ENCODE measurements at places on chromosomes 4 and X.

GRCh38 chrX:151901826-151902225 lies 10.9 kb upstream of the MAGEA4 start:
- DNase-seq = no peak

DNA sequence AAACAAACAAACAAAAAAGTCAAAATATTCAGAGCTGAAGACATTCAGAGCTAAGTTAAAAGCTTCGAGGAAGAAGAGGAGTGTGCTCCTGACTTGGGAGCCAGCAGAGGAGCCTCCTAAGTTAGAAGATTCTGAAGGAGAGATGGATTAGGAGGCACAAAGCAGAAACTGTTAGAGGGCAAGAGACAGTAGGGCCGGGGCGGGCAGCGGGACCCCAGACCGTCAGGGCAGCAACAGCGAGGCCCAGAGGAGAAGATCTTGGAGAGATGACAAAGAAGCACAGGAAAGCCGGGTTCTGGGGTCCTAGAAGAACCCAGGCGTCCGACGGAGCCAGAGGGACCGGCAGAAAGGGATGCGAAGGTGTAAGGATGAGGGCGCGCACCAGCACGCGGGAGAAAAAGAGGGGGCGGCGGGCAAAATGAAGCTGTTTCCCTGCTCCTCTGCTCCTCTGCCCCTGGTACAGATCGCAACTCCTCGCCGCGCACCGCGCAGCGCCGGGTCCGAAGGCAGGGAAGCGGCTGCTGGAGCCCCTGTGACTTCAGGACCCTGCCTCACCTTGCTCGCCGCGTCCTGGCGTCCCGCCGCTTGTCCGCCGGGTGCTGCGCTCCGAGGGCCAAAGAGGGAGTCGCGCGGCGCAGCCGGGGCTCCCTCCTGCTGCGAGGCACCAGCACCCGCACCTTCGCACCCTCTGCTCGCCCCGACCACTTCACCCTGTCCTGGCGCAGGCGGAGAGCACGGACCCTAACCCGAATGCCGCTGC lies 477 bp downstream of the KLHL13 start:
- no peak for DNase-seq

GRCh38 chr4:67327245-67328017 lies 217.9 kb downstream of the CENPC start:
- peak; percentile 2 for DNase-seq

GRCh38 chr4:83371936-83372335 lies 37.3 kb upstream of the HPSE start:
- no peak for DNase-seq

DNA sequence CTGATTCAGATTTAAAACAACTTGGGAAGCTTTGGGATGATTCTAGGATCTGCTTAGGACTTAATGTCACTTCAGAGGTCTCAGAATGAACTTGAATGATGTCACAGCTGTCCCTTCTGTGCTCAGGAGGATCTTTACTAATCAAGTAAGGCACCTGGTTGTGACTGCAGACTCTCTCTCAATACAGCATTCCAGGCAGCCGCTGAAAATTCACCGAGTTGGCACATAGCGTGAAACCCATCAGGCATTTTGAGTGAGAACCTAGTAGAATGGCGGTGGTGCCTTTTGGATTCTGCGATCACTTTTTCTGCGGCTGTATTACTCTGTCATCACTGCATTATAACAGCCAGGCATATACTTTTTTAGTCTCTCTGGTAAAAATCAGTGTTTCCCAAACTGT lies 16.5 kb downstream of the SNX25 start:
- DNase-seq = no peak

All from stimulated activated CD8-positive, alpha-beta memory T cell treated with anti-CD3 and anti-CD28 coated beads, Interleukin-15, amount 100 ng/mL, for 24 hours (primary cell).